GM13976 (cell line): ENCODE measurements at places on chromosomes 12 and 14.

DNA sequence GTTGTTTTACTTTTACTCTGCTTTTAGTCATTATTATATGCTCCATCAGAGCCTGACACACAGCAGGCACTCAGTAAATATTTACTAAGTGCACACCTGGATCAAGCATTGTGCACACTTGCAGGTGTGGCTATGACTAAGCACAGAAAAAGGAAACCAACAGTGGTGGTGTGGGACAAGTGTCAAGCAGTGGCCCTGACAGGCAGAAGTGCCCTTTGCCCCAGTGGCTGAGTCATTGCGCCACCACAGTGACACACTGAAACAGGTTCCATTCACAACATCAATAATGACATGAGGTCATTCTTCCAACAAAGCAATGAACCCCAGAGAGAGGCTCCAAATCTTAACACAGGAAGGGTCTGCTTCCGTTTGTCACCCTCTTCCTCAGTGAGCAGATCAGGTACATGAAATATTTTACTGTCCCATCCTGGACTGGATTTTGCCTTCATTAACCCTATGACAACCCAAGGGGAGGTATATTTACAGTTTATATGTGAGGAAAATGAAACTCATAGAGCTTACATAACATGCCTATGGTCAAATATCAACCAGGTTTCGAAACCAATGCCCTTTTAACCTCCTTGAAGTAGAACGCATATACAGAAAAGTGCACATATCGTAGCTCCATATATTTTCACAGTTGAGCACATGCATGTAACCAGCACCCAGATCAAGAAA, 82.6 kb upstream of the GTF2A1 start:
- DNase-seq = peak; percentile 38

DNA sequence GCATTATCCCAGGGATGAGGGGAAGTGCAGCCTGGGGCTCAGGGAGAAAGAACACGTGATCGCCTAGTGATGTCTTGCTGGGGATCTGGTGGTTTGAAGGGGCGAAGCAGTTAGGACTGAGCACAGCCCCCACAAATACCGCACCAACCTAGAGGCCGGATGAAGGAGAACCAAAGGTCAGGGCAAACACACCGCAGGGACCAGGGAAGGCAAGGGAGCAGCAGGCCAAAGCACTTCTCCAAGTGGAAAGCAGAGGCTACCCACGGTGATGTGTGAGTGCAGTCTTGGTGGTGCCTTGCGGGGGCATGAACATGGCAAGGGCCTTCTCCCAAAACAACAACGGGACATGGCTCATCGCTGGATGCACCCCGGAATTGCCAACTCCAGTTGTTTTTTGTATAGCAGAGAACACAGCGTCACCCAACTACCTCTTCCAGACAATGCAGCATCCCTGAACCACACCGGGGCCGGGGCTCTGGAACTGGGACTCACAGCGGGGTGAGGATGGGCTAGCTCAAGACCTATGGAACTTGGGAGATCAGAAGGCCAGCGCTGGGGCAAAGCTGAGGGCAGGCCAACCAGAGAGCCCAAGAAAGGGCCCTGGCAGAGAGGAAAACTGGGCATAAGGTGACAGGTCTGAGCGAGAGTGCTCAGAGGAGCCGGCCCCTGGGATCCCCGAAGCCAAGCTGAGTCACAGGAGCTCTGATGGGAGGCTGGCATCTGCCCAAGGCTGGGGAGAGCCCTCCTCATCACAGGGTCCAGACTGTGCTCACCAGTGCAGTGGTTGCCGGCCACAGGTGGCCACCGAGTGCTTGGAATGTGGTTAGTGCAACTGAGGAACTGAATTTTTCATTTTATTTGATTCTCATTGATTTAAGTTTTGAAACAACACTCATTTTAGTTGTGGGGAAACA, 11.1 kb downstream of the GALNT16 start:
- DNase-seq = no peak

GRCh38 chr12:106801830-106802533, 27.5 kb downstream of the RIC8B start:
- DNase-seq = no peak

DNA sequence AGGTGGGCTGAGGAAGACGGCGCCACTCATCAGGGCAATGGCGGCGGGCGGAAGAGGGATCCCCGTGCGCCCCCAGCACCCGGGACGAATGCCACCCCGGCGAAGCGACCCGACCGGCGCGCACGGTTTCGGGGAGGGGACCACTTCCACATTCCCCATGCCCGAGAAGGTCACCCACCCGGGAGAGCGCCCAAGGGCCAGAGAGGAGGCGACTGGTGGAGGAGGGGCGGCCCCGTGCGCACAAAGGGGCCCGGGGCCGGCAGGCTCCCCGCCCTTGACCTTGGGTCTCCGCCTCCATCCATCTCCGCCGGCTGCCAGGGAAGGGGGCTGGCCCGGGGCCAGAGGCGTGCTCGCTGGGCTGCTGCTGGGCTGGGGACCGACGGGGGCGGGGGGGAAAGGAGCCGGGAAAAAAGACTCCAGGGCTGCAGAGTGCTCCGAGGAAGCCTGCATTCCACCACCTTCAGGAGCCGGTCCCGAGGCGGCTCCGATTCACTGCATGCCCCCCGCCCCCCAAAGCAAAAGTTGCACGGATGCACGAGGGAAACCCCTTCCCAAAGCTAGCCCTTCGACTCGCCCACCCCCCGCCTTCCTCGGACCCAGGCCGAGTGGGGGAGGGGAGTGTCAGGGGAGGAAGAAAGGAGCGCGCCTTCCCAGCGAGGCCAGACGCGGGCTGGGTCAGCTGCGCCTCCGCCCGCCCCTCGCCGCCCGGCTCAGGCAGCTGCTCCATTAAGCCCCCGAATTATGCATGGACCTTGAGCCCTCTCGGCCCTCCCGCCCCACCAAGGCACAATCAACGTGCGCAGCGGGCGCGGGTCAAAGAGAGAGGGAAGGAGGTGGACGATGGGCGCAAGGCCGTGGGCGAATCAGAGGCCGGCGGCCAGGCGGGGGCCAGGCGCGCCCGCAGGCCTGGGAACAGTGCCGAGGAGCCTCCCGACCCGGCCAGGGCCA, 26.2 kb downstream of the BCL11B start:
- no peak for DNase-seq

DNA sequence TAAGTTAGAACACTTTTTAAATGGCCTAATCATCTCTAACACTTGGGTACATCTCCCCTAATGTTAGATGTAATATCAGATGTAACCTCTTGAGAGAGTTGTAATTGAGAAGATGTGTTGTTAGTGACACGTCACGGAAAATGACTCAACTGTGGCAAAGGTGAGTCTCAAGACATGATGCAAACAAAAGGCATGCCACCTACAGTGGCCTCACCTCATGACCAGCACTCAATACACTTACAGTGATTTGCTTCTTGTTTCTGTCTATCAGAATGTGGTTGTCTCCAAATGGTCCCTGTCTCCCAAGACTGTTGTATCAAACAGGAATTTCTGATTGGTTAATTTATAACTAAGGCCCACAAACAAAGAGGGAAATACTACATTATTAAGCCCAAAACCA, 91.2 kb downstream of the SLC25A21 start:
- DNase-seq = no peak

DNA sequence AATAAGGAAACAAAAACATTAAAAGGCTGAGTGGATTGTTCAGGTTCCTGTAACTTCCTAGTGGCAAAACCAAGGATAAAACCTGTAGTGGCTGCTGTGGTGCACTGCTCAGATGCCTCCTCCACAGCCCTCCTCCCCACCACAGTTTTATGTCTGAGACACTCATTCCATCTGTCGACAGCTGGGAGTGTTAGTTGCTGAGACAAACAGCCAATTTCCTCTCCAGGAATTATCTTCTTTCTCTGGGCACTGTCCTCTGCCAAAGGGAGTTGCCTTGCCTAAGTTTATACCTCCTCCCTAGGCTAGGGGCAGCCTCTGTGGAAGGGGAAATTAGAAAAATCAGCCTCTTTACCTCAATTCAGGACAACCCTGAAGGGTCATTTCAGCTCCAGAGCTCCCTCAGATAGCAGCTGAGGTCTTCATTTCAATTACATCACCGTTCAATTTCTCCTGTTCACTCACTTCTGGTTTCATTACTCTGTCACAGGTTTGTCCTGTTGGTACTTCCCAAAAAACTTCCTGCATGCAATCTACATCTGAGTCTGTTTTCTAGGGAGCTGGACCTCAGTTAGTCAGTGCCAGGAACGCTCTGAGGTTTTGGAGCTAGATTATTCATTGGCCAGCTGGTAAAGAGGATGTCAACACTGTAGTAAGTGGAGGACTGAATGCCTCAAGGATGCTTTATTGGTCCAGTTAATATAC, 74.9 kb upstream of the ATP2B1 start:
- DNase-seq = no peak

- DNase-seq = no peak
Observed at GRCh38 chr14:100165376-100165775, 5.9 kb upstream of the DEGS2 start.

DNA sequence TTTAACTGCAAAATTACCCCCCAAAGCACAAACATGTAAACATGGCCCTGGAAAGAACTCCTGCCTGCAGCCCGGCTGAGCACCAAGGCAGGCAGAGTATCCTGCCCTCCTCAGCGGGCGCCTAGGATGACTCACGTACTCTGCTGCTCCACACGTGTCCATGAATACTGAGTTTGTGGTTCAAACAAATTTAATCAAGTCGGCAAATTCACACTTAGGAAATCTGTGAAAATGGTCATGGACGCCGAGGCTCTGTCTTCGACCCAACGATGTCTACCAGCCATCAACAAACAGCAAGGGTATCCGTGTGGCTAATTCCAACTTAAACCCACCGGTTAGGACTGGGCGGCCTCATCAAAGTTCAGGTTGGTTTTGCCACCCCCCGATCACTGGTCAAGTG, 25.5 kb downstream of the GOLGA3 start:
- DNase-seq = no peak
